ENCODE measurements at places on chromosomes 4 and X.

- no peak for DNase-seq
Measured at GRCh38 chr4:184573701-184574100, 75.5 kb downstream of the CASP3 start.

GRCh38 chr4:13112030-13112429, 372.1 kb downstream of the RAB28 start:
- DNase-seq = no peak

DNA sequence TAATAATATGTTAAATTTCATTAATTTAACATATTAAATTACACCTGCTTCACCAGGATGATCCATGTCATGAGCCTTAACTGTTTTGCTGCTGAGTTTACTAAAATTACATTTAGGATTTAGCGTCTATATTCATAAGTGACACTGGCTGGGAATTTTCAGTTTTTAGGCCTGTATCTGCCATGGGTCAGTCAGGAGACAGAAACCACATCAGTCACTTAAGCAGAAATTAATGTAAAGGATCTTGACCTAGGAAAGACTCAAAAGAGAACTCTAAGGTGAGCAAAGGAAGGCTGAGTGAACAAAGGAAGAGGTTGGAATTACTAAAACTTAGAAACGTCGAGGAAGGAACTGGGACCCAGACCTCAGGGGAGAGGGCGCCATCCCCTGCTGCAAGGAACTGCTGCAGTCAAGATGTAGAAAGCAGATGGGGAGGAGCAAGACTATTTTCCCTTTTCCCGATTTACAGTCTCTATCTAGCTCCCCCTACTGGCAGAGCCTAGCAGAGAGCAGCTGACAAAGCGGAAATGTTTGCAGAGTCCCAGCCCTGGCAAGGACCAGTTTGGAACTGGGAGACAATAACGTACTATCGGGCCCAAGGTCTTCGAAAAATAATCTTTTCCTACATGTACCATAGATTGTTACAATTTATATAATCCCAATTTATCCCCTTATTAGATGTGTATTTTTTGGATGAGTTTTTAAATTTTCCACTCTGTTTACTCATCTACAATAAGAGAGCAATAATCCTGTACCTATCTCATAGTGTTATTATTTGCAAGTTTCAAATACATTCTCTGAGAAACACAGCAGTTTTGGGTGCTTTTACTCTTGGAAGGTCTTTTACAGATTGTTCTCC, 22.6 kb upstream of the RBBP7 start:
- no peak for DNase-seq

DNA sequence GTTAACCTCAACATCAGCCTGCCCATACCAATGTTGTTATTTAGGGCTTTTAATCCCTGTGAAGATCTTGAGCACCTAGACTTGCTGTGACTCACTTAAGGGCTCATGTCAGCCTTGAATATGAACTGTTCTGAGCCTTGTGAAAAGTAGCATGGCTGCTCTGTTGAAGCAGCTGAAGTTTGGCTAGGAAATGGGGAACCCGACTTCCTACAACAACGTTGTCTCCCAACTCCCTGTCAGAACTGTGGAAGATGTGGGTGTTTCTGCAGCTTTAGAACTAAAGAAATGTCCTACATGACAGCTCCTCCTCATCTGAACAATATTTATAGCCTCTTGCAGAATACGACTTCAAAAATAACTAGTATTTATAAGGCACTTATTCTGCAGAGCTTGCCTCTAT, 27.5 kb downstream of the STOX2 start:
- DNase-seq = no peak

GRCh38 chrX:116462822-116463221, at the start of gene CT83:
Gene CT83, minus strand, starts transcription at chrX:116462976. Its CDS starts 120 bp downstream, at chrX:116462856.
- DNase-seq = no peak

DNA sequence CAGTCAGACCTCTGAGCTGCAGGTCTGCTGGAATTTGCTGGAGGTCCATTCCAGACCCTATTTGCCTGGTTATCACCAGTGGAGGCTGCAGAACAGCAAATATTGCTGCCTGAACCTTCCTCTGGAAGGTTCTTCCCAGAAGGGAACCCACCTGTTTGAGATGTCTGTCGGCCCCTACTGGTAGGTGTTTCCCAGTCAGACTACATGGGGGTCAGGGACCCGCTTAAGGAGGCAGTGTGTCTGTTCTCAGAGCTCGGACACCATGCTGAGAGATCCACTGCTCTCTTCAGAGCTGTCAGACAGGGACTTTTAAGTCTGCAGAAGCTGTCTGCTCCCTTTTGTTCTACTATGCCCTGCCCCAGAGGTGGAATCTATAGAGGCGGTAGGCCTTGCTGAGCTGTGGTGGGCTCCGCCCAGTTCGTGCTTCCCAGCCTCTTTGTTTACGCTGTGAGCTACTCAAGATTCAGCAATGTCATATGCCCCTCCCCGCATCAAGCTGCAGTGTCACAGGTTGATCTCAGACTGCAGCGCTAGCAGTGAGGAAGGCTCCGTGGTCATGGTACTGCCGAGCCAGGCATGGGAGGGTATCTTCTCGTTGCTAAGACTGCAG, 44.1 kb upstream of the KDR start:
- no peak for DNase-seq

DNA sequence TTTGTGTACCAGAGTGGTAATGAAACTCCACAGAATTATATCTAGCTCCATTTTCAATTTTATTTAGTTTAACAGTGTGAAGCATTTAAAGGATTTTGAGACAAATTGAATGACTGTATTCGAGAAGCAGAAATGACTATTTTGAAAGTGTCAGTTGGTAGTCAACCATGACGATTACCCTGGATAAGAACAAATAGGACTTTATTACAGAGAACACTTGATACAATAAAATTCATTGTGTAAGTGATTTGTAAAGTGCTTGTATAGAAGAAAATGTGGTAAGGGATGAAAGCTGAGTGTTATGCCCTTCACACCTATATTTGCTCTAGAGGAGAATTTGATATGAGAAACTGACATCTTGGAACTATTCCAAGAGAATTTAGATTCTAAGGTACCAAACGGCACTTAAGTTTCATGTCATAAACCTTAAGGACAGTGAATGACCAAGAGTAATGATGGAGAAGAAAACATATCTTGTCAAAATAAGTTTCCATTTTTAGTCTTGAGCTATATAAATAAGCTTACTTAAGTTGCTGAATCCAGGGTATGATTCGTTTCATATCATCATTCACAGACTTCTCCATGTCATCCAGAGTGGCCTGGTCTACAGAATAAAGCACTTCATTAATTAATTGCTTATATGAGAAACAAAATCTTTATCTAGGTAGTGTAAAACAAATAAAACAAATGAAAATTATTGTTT, 34.6 kb downstream of the MED14 start:
- DNase-seq = no peak

- DNase-seq = no peak
Measured at GRCh38 chr4:98652996-98653395, 5.4 kb downstream of the TSPAN5 start.

- DNase-seq = no peak
Measured at GRCh38 chr4:104429150-104429741, 65.4 kb downstream of the CXXC4 start.
